Renal cortex interstitium (tissue), 15 donors: ENCODE measurements at places on chromosomes 3 and 15. TPM values are rescaled to one million over a fixed set of nuclear protein-coding genes. Genes with fewer than 3 reads are reported as not detected.

DNA sequence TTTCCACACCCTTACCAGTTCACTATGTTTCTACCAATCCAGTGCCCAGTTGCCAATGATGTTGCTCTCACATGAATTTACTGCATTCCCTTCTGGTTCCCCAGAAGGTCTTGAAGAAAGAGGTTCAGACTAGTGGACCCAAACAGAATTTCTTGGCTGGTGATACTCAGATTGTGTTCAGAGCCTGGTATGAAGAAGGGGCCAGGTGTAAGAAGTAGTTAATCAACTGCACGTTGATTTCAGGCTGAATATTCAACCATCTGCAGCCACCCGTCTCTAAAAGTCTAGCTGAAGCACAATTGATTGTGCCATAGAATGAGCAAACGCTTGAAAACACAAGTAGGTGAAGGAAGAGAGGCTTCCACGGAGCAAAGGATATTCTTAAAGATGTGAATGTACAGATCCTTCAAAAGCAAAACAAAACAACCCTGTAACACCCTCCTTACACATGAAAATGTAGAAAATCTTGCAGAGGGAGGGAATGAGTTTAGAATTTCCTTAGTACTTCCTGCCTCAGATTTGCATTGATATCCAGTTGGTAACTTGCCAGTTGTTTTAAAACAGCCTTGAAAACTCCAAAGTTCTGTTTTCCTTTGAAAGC, 4.7 kb downstream of the RBMS3 start:
- DNase-seq, result no peak

DNA sequence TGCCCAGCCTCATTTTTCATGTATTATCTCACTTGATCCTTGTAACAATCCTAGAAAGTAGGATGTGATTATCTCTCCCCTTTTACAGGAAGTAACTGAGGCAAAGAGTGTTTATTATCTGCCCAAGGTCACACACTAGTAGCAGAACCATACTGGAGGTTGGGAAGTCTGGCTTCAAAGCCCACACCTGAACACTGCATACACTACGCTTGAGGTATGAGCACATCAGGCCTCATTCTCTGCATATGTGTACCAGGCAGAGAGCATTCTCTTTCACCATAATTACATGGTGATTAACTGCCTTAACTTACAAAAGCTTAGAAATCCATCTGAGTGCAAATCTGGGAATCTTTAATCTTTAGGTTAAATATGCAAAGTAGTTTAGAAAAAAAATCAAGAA, 361.8 kb downstream of the MFSD1 start:
- DNase-seq, result no peak

DNA sequence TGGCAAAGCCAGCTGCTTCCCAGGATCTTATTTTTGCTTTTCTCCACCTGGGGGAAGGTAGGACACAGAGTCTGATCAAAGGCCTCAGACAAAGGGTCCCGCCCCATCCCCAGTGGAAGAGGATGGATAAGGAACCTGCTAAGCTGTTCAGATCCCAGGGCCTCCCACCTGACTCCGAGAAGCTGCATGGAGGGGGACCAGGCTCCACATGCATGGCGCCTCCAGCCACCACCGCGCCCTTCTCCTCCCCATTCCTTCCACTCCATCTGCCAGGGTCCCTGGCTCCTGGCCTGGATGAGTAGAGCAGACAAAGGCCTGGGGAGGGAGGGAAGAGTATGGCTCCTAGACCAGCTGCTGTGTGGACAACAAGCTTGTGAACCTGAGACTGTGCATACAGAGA, 20.0 kb upstream of the CRABP1 start:
- DNase-seq, result no peak

- DNase-seq, result no peak
Measured at GRCh38 chr15:55909036-55909811, 84.2 kb downstream of the NEDD4 start.

DNA sequence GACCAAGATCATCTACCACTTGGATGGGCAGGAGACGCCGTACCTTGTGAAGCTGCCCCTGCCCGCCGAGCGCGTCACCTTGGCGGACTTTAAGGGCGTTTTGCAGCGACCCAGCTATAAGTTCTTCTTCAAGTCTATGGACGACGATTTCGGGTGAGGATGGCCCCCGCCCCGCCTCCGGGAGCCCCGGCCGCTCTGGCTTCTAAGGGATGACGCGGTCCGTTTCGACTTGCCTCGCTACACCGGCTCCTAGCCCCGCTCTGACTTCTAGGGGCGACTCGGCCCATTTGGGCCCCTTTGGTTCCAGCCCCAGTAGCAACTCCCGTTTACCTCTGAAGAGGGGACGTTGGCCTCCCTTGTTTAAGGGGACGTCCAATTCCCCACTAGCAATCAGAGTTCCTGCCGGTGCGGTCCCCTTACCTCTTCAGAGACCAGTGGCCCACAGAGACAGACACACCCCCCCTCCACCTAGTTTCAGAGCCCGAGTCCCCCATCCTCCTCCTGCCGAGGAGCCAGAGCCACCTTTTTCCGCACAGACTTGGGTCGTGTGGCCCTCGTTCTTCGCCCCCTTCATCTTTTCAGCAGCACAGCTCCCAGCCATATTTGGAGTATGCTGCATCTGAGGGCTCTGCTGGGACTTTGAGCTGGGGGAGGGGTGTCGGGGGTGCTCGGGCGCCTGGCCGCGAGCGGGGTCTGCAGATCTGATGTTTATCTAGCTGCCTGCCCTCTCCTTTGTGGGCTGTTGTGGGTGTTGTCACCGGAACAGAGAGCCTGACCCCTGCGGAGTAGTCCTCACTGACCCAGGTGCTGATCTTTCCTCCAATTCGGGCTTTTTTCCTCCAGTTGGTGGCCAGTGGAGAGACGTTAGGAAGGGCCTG, 706 bp downstream of the DVL3 start:
- DNase-seq, result no peak

DNA sequence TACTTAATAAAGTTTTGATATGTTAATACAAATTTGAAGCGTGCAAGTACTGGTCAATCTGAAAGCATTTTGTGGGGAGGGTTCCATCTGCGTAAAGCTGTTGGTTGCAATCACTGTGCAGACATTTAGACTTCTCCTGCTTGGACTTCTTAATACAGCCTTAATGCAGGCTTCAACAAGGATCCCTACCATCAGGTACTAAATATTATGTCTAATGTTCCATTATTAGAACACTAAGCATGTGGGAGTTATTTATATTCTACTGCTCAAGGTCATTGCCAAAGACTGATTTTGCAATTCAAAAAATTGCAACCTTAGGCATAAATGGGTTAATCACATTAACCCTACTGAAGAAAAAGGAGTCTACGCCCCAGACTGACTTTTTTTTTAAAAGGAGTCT, 73.9 kb upstream of the MYO5C start:
- DNase-seq, result no peak

- DNase-seq, result no peak
Measured at GRCh38 chr3:151697496-151697895, 36.2 kb upstream of the AADACL2 start.

GRCh38 chr3:119810018-119810435, 28.1 kb downstream of the NR1I2 start:
- DNase-seq, result peak; percentile 18

- no peak for DNase-seq
Measured at GRCh38 chr15:75149867-75150709, 51.6 kb upstream of the C15orf39 start.

GRCh38 chr15:40038275-40038637, 725 bp downstream of the SRP14 start:
- DNase-seq, result no peak

DNA sequence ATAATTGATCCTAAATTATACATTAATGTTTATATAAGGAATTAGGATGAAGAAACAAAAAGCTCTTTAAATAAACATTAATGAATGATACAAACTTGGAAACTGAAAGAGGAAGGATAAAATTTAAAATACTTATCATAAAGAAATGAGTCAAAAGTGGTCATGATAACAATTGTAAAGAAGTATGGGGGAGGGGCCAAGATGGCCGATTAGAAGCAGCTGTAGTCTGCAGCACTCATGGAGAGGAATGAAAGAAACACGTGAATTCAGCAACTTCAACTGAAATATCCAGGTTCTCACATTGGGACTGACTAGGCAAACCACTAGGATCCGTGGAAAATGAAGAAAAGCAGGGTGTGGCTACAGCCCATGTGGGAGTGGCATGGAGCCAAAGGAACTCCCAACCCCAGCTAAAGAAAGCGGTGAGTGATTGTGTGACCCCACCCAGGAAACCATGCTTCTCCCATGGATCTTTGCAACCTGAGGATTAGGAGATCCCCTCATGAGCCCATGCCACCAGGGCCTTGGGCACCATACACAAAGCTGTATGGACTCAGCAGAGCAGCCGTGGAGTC, 13.1 kb upstream of the CP start:
- no peak for DNase-seq

DNA sequence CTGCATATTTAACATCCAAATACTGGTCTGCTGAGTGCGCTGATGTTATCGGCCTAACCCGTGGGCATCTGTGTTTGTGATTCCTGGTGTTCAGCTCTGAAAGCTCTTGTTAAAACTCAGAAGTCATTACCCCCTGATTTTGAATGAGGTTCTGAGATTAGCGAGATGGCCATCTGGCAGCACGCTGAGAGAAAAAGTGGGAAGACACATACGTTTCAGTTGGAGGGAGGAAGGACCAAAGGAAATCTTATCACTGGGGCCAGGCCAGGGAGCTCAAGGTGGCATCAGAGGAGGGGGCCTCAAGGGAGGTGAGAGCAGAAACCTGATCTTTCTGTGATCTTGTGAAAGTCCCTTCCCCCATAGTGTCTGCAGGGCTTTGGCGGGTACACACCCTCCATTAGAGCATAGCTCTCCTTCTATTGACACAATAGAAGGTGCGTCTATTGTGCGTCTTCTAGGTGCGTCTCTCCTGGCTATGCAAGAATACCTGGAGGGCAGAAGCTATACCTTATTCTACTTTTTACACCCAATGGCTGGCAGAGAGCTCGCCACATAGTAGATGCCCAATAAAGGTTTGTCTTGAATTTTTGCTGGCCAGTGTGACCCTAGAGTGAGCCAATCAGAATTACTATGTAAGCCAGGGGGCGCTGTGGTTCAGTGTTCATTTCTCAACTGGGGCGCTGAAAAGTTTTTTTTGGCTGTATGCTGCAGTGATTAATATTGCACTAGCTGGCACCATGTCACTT, 182.4 kb downstream of the SHQ1 start:
- DNase-seq, result no peak

DNA sequence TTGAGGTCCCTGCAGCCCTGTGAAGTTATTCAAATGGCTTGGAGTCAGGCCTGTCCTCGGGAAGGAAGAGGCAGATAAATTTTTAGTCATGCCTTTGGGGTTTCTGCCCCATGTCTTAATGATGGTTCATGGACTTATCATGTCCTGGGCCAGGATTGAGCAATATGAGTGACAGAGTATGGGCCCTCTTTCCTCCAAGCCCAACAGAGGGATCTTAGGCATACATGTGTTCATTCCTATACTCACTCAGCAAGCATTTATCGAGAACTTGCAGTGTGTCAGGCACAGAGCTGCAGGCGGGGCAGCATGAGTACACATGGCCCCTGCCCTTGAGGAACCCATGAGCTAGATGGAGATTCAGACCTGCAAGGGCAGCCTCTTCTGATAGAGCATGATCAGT, 6.2 kb downstream of the ESYT3 start:
- no peak for DNase-seq

GRCh38 chr3:13172644-13173013, 99.4 kb upstream of the IQSEC1 start:
- no peak for DNase-seq

Gene DUOXA2
- not detected for polyA plus RNA-seq

Gene CD200R1L
- polyA plus RNA-seq, result not detected

Gene SECISBP2L
- 71.8 TPM for polyA plus RNA-seq

Gene ZIC1
- polyA plus RNA-seq, result not detected

Gene KNG1
- polyA plus RNA-seq, result 125 TPM

Gene AHSG
- polyA plus RNA-seq, result 0.50 TPM

Gene PIERCE2
- polyA plus RNA-seq, result 6.5 TPM

Gene IGDCC3
- polyA plus RNA-seq, result 7.5 TPM

Gene GP5
- 0.51 TPM for polyA plus RNA-seq

Gene CXCR6
- polyA plus RNA-seq, result 0.67 TPM

Gene ASB14
- 1.3 TPM for polyA plus RNA-seq

Gene PIGZ
- polyA plus RNA-seq, result 1.0 TPM

Gene PRRT3
- 4.2 TPM for polyA plus RNA-seq

Gene GXYLT2
- 14.7 TPM for polyA plus RNA-seq
